Activated CD4-positive, alpha-beta T cell treated with anti-CD3 and anti-CD28 coated beads for 1 hour (primary cell): ENCODE measurements at places on chromosomes 2 and 18.

GRCh38 chr2:27708666-27709065, 45.0 kb downstream of the SLC4A1AP start:
- DNase-seq: no peak

- DNase-seq: no peak
Observed at GRCh38 chr2:96505231-96505889, at the start of gene NEURL3. Gene NEURL3 (minus strand): TSS chr2:96505357. CDS start chr2:96505286, 71 bp downstream.

DNA sequence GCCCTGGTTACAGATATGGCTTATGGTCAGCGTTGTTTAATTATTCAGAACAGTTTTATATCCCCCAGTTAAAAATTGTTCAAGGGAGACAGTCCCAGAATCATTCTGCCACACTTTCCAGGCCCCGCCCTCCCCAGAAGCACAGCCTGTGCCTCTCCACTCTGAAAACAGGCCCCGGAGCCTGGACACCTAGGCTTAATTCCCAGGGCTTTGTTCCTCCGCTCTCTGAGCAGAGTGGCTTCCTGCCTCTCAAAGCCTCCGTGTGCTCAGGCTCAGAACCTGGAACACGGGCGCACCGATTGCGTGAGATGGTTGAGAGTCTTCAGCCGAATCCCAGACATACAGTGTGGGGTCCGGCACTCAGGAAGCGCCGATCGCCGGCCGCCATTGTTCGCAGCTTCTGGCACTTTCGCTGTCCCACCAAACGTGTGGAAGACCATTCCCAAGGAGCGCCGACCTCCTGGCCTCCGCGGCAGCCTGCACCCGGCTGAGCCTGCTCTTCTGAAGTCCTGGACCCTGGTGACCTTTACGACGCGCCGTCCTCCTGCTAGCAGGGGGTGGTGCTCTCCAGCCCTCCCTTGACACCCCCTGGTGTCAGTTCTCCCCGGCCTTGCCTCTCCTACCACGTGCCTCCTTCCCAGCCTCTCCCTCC, 45.6 kb downstream of the TWIST2 start:
- no peak for DNase-seq

DNA sequence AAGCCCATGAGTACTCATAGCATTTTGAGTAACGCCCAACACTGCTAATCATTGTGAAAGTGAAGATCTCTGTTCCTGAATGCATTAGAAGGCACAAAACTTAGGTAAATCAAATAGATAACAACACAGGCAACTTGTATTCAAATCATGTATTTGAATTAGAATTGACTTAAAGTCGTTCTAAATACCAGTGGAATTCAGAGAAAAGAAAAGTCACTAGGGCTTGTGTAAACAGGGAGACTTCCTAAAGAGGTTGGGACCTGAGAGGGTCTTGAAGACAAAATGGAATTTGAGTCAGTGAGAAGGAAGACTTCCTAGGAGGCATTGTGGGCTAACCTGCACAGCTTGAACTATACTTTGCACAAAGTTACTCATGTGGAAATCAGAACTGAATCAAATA, 127.2 kb downstream of the CTNNA2 start:
- no peak for DNase-seq

DNA sequence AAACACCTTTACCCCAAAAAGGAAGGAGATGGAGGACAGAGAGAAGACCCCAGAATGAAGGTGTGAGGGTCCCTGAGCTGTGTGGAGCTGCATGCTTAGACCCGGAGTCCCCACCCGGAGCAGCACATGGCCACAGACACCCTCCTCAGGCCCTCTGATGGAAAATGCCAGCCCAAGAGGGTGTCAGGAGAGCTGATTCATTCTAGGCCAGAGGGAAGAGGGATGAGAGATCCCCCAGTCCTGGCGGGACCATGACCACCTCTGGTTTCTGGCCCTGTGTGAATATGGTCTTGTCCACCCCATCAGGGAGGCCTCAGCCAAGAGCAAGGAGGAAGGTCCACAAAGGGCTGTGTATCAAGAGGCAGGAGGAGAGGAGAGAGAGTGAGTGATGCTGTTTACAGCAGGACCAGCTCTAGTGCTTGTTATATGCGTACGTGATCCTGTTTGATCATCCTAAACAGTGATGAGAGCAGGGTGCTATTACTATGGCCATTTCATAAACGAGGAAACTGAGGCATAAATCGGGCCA, 186.6 kb upstream of the HAAO start:
- no peak for DNase-seq

DNA sequence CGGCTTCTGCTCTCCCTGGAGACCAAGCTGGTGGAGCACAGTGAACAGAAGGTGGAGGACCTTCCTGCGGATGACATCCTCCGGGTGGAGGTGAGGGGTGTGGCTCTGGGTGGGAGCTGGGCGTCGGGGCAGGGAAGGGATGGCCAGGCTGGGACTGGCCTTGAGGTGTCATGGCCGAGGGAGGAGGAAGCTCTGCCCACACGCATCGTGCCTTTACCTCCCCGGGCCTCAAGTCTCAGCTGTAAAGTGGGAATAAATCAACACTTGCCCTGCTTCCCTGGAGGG, 98.2 kb downstream of the DYSF start:
- no peak for DNase-seq

DNA sequence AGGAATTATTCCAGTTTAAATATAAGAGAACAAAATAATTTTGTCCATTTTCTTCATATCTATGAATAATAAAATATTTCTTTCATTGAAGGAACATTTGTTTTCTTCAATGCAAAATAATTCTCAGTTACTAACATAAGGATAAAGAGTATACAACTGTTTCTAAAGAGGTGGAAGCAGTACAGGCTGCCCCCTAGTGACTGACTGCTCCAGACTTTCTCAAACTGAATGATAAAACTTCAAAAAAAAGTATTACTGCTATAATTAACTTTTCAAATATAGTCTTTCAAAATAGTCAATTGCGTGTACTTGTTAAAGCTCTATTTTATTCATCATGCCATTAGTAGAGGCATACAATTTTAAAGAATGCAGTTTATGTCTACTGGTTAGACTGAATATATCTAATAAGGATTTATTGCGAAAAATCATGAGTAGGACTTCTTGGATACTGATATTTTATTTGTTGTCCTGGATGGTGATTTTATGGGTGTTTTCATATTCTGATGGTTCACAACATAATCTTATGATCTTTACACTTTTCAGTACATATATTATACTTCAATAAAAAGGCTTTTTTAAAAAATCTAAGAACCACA, 100.1 kb downstream of the WDPCP start:
- DNase-seq: no peak

- DNase-seq: no peak
Observed at GRCh38 chr2:217909156-217909820, 93.5 kb downstream of the TNS1 start.

GRCh38 chr2:128729051-128729450, 410.4 kb upstream of the HS6ST1 start:
- DNase-seq: no peak

GRCh38 chr2:190023860-190024259, 38.7 kb downstream of the MSTN start:
- DNase-seq: no peak

DNA sequence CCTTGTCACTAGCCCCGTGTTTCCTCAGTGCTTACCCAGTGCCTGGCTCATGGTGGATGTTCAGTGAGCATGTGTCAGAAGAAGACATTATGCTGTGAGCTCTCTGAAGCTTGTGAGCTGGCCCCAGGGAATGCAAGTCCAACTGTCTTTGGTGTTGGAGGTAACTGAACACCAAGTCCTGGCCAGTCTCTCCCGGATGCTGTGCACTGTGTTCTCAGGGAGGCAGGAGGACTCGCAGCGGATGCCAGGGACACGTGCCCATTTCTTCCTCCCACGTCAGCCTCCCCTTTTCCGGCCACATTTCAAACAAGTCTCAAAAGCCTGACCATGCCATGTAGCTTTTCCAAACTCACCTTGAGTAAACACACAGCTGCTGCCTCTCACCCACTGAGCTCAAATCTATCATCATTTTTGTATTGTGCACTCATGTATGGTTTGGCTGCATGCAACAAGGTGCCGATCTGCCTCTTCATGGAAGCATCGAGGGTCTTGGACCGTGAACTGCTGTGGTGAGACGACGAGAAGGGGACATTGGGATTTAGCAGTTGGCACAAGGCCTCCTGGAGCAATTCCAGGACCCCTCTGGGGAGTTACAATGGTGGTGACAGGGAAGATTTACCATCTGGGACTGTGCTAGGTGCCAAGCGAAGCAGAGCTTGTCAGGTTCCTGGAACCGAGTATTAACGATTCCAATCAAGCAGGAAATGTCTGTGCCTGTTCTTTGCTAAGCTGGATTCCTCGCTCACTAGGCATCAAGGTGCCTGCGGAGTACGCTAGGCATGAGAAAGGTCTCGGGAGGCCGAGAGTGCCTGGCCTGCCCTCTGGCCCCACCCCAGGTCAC, 44.4 kb upstream of the MGAT4A start:
- DNase-seq: no peak

- DNase-seq: no peak
Observed at GRCh38 chr2:160224060-160224459, 24.0 kb upstream of the ITGB6 start.

DNA sequence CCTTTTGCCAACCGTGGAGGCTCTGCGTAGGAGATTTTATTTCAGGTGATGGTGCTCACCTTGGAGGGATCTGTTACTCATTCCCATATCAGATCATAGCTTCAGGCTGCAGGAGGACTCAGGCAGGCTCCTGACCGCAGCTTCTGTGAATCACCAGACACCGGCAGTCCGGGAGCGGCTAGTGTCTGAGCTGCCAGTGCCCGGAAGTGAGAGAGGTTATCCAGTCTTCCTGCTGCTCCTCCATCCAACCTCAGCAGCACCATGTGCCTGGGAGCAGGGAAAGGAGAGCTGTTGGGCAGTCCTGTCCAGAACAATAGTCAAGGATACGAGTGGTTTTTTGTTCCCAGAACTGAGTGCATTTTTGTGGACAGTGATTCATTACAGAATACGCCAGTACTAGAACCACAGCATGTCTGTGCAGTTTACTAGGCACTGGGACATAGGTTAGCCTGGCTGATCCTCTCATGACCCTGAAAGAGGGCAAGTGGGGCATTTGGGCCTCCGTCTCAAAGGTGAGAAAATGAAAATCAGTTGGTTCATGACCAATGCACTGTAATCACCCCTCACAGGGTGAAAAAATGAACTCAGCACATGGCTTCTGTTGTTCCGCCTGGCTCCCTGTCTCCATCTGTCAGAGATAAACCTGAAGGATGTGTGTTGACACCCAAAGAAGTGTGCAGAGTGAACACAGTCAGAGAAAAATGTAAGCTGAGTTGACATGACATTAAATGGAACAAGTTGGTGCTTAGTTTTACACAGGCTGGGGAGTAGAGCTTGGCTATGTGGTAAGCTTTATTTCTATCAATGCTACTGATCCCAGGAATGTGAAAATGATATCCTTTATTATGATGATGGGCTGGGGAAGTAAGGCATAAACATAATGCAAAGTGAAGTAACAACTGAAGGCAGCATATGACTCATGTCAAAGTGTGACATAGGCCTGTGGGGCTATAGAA, 12.2 kb downstream of the FHOD3 start:
- DNase-seq: no peak

GRCh38 chr2:46669996-46670793, 190.8 kb downstream of the TMEM247 start:
- no peak for DNase-seq

GRCh38 chr2:159080641-159081040, 112.2 kb downstream of the TANC1 start:
- DNase-seq: no peak

- no peak for DNase-seq
Observed at GRCh38 chr2:198314559-198315153, 510.3 kb downstream of the PLCL1 start.

DNA sequence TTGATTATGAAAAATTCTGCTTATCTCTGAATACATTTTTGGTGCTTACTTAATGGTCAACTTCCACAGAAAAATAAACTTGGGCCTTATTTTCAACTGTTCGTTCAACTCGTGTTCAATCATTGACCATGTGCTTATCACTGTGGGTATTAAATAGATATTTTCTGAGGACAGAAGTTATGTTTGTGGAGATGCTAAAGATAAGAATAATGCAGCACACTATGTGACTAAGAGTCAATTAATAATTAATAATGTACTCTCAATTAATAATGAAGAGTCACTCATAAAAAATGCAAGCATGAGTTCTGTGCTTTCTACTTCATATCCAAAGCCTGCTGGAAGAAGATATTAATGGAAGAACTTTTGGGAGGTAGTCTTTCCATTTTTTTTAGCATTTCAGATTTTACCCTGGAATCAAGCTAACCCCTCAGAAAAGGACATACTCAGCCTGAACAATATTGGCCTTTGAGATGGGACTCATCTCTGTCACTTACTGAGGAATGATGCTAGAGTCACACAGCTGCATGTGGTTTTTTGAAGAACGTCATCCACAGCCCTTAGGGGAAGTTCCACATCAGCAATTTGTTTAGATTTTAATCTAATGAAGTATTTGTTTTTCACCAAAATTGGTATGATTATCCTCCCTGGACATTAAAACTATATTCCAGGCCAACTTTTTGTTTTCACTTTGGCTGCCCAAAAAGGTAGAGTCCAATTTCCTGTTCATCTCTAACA, 191.9 kb upstream of the CRIM1 start:
- DNase-seq: no peak

GRCh38 chr18:67608615-67609273, 92.2 kb upstream of the DSEL start:
- no peak for DNase-seq

DNA sequence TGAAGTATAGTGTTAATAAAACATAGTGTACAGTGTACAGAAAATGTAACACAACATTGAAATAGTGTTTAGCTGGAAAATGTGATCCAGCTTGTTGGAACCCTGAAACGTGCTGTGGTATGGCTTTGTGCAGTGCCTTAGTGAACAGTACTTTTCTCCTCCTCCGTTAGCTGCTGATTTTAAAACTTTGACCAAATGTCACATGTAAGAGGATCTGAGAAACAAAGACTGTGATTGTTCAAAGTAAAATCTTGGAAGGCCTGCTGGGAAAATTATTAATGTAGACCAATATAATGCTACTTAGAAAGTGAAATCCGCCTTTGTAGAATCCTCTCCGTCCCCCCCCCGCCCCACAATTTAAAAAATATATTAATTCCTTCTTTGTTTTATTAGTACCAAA, 911 bp upstream of the KCNJ13 start:
- no peak for DNase-seq

- no peak for DNase-seq
Observed at GRCh38 chr2:10532638-10533101, 84.5 kb upstream of the ODC1 start.

DNA sequence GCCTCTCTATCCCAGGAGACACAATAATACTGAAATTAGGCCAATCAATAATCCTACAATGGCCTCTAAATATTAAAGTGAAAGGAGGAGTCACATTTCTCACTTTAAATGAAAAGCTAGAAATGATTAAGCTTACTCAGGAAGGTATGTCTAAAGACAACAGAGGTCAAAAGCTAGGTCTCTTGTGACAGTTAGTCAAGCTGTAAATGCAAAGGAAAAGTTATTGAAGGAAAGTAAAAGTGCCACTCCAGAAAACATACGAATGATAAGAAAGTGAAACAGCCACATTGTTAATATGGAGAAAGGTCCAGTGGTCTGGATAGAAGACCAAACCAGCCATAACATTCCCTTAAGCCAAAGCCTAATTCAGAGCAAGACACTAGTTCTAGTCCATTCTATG, 9.5 kb downstream of the SESTD1 start:
- no peak for DNase-seq

GRCh38 chr2:27920148-27920885, 29.8 kb downstream of the BABAM2 start:
- DNase-seq: no peak
